ENCODE measurements at places on chromosomes 11 and 22.

- DNase-seq, result no peak
Observed at GRCh38 chr22:38868286-38868721, 3.7 kb downstream of the CBX6 start.

GRCh38 chr22:27892811-27893210 lies 26.2 kb downstream of the PITPNB start:
- no peak for DNase-seq

GRCh38 chr11:82671451-82671850 lies 62.2 kb downstream of the FAM181B start:
- no peak for DNase-seq

DNA sequence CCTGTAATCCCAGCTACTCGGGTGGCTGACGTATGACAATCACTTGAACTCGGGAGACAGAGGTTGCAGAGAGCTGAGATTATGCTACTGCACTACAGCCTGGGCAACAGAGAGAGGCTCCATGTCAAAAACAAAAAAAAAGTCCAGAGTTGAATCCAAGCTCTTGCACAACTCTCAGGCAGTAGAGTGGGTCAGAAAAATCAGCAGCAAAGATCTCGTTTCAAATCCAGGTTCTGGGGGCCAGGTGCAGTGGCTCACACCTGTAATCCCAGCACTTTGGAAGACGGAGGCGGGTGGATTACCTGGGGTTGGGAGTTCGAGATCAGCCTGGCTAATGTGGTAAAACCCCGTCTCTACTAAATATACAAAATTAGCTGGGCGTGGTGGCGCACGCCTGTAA lies 24.9 kb downstream of the CLPB start:
- no peak for DNase-seq

GRCh38 chr11:17132654-17133053 lies 55.2 kb upstream of the RPS13 start:
- DNase-seq, result no peak

DNA sequence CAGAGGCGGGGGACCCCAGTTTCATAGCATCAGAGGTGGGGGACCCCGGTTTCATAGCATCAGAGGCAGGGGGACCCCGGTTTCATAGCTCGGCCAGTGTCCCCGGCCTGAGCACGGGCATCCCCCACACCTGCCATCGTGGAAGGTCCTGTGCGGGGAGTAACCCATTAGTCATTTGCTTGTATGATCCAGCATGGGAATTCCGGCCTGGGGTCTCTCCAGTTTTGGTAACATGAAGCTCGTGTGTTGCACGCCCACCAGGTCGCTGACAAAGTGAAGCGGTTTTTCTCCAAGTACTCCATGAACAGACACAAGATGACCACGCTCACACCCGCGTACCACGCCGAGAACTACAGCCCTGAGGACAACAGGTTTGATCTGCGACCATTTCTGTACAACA lies 29.0 kb upstream of the KRTAP5-7 start:
- DNase-seq, result no peak

DNA sequence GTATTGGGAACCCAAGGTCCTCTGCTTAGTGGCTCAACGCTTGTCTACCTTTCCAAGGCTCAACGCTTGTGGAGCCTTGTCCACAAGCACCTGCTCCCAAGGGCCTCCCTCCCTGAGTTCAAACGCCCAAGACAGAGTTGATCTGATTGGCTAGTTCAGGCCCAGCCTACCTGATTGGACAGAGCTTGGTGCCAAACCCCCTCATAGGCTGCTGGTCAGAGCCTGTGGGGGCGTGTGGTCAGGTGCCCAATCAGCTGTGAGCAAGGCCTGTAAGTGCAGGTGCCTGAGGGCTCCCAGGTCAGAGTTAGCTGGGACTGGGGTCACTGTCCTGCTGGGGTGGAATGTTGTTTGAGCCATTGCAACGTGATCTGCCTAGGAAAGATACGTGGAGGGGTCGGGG lies 16.9 kb upstream of the TMPRSS6 start:
- no peak for DNase-seq

GRCh38 chr11:61917334-61918109 lies at the start of gene RAB3IL1:
TSS of gene RAB3IL1 (minus strand) at chr11:61917566. CDS start at chr11:61917367, 199 bp downstream.
- DNase-seq, result no peak
